Stimulated activated CD8-positive, alpha-beta memory T cell treated with anti-CD3 and anti-CD28 coated beads, Interleukin-4, amount 100 ng/mL, for 1 hour (primary cell): ENCODE measurements at places on chromosomes 16 and 17.
A peak's percentile ranks its signal among the peaks of the same experiment; 100 is the strongest.

DNA sequence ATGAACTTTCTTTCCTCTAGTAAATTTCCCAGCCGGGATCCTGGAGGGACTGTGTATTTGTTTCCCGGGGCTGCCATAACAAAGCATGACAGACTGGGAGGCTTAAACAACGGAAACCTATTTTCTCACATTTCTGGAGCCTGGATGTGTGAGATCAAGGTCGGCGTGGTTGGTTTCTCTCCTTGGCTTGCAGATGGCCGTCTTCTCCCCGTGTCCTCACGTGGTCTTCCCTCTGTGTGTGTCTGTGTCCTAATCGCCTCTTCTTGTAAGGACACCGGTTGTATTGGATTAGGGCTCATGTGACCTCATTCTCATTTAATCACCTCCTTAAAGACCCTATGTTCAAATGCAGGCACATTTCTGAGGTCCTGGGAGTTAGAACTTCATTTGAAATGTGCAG, 22.0 kb upstream of the USP10 start:
- no peak for DNase-seq

- peak; percentile 85 for DNase-seq
Observed at GRCh38 chr17:41918314-41919164, at the start of gene ACLY. TSS of gene ACLY (minus strand) at chr17:41918951. CDS start at chr17:41913873, 5,078 bp downstream.

GRCh38 chr17:64329588-64329987, 61.1 kb downstream of the PECAM1 start:
- DNase-seq, result no peak

- DNase-seq, result no peak
Observed at GRCh38 chr16:27547134-27547533, 2.6 kb downstream of the GTF3C1 start.

GRCh38 chr16:58695368-58695767, 10.8 kb upstream of the SLC38A7 start:
- DNase-seq, result no peak

GRCh38 chr16:69564845-69565670, 708 bp upstream of the NFAT5 start:
- DNase-seq, result no peak

GRCh38 chr16:8622315-8622656, 788 bp downstream of the METTL22 start:
- no peak for DNase-seq

DNA sequence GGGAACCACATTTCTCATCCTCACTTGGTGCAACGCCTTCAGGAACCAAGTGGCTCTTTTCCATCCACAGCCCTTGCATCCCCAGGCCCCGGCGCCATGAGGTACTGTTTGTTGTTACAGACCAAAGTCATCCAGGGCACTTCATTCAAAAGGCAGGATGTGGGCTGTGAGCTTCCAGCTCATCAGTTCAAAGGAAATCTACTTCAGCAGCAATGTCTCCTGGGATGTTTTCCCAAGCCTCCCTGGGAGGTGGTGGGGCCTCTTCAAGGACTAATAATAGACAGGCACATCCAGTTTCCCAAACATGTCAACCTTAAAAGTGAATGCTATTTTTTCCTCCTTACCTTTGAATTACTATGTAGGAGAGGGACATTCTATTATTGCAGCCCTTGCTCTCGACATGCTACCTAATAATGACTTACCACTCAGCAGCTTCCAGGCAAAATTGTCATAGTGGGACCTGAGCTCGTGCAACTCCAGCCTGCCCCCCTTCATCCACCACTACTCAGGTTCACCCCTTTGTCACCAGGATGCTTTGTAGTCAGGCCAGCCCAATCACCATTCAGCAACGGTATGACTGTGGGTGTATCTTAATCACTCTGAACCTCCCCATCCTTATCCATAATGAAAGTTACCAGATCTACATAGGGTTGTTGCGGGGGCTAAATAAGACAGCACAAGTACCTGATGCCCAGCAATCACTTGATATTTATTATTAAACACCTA, 1.7 kb upstream of the PRKCB start:
- DNase-seq, result no peak

DNA sequence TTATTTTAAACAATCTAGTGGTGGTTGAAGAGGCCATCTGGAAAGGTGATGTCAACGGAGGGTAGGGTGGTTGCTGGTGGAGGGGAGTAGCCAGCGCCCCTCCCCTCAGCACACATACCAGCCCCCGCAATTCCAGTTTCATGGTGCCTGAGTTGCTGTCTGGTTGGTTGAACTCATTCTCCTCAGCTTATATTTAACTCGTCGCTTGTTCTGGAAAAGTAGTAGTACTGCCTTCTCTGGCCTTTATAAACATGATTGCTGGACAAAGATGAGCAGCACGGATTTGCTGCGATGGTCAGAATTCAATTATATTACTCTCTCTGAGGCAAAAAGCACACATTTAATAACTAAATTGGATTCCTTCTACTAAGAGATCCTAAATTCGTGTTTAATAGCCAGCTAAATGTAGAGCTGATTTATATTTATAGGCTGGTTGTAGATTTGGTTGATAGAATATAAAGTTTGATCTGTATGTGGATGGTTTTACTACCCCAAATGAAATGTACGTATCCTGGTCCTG, 238.0 kb upstream of the TBX2 start:
- no peak for DNase-seq

GRCh38 chr16:4272114-4272956, 488 bp downstream of the TFAP4 start:
- DNase-seq, result no peak

- peak; percentile 50 for DNase-seq
Observed at GRCh38 chr17:7294614-7295153, at the start of gene YBX2. TSS of gene YBX2 (minus strand) at chr17:7294639. CDS start at chr17:7294500, 139 bp downstream.

DNA sequence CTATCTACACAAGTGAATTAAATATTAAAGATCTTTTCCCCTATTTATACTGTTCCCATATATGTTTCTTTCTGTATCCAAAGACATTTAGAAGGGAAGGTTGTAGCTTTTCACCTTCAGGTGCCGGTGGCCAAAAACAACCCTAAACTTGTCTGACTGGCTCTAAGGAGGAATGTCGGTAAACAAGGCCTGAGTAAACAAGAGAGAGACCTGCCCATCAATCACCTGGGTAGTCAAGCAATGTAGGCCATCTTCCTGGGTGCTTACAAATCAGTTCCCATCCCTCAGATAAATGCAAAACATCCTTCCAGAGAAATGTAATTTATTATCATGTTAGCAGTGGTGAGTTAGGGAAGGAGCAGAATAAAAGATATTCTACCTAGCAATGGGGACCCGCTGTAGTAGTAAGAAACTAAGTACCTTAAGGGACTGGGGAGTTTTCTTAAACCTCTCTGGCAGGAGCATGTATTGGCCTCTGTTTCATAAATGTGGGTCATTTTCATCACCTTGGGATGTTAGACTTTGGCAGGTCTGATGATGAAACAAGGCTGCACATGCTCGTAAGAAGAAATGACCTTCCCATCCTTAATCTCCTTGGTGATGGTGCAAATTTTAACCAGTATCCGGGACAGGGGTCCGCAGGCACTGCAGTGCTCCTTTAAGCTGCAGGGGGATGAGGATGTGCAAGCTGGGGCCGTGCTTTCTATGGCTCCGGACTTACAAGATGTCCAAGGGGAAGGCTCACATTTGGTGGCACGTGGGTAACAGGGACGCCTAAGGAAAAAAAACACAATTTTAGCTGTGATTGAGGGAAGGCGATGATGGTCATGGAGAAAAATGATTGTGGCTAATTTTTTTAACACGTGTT, 8.4 kb downstream of the KRT39 start:
- no peak for DNase-seq

DNA sequence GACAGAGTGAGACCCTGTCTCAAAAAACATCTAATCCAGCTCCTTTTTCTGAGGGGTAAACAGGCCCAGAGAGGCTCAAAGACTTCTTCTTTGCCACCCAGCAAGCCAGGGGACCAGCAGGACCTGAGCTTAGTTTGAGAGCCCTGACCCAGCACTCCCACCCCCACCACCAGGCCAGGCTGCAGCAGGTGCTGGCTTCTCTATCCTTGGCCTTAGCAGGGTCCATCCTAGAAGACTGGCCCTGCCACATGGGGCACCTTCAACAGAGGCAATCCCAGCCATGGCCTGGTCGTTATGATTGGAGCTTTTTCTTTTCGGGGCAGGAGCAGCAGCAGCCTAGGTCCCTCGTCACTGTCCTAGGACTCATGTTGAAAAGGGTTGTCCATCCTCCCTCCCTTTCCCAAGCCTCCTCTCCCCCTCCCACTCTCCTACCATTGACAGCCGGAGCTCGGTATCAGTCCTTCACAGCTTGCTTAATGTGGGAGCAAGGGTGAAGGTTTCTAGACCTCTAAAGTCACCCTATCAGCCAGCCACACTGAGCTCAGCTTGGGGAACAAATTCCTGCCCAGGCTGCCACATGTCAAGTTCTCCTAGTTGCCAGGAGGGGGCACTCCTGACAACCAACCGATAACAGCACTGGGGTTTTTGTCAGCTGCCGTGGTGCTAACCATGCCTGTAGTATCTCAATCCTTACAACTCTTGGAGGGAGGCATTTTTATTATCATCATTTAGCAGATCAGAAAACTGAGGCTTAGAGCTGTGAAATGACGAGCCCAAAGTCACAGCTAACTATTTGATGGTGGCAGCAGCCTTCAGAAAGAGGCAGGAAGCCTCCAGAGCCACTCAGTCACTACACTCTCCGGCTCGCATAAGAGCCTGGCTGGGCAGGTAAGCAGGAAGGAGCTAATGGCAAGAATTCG, 11.2 kb downstream of the MRPL27 start:
- DNase-seq, result peak; percentile 29

DNA sequence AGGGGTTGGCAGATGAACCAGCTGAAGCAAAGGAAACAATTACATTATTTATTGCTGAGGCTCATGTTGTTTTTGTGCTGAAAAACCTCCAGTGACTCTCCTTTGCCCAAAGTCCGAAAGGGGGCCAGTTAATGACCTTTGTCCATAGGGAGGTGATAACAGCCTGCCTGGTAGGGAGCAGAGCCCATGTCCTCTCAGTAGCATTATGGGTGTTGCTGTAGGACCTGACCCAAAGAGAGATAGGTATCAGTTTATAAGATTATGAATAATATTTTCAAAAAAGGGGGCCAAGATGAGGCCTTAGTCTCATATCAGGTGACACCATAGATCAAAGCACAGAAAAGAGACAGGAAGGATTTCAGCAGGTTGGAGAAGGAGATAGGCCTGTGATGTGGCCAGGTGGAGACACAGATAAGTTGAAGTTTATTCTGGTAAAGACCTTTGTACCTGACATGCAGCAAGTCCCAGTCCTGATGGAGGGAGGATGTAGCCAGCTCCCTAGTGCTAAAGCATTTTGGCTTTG, 55.1 kb downstream of the CENPV start:
- DNase-seq, result no peak

GRCh38 chr17:81572563-81573168, 20.5 kb upstream of the FAAP100 start:
- DNase-seq, result no peak

GRCh38 chr16:84234321-84235241, 5.2 kb downstream of the KCNG4 start:
- DNase-seq, result no peak

- DNase-seq, result no peak
Observed at GRCh38 chr16:62816971-62817519, 780.8 kb upstream of the CDH8 start.

- DNase-seq, result no peak
Observed at GRCh38 chr16:86569701-86570447, 3.2 kb downstream of the FOXC2 start.
